8988T (cell line): ENCODE measurements at places on chromosomes 7 and 10.

GRCh38 chr10:62374862-62375710 is 917 bp downstream of the ZNF365 start:
- DNase-seq: no peak

- no peak for DNase-seq
Measured at GRCh38 chr10:88401671-88402347, 181.3 kb downstream of the RNLS start.

GRCh38 chr7:140673063-140673773 is 473 bp downstream of the ADCK2 start:
- DNase-seq: peak; percentile 52

- DNase-seq: no peak
Measured at GRCh38 chr10:120368338-120368737, 88.7 kb upstream of the PLPP4 start.
